T-cell (primary cell): ENCODE measurements at places on chromosomes 11 and 22.

GRCh38 chr11:63080682-63081081 lies 63.3 kb downstream of the SLC22A24 start:
- no peak for DNase-seq

DNA sequence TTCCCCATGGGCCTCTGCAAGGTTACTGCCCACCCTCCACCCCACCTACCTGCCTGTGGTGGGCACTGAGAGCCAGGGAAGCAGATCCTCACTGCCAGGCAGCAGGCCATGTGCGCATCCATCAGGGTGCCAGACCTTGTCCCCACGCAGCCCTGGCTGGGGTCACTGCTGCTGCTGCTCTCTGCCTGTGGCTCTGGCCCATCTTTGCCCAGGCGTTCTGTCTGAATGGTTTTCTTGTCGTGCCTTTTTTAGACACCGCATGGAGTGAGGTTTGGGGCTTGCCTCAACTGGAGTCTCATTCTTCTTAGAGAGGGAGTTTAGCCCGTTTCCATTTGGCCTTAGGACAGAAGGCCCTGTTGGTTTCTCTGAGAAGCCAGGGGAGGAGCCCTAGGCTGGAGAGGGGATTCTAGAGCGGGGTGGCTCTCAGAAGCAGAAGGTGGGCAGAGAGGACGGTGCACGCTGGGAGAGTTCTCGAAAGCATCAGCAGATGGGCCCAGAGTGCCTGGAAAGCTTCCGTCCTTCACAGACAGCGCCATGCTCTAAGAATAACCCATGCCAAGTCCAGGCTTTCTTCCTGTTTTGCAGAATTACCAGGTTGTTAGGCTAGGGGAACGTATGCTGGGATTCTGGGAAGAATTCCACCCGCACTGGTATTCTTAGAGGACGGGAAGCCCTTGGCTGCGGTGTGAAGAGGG lies 8.1 kb downstream of the TANGO2 start:
- DNase-seq: no peak

DNA sequence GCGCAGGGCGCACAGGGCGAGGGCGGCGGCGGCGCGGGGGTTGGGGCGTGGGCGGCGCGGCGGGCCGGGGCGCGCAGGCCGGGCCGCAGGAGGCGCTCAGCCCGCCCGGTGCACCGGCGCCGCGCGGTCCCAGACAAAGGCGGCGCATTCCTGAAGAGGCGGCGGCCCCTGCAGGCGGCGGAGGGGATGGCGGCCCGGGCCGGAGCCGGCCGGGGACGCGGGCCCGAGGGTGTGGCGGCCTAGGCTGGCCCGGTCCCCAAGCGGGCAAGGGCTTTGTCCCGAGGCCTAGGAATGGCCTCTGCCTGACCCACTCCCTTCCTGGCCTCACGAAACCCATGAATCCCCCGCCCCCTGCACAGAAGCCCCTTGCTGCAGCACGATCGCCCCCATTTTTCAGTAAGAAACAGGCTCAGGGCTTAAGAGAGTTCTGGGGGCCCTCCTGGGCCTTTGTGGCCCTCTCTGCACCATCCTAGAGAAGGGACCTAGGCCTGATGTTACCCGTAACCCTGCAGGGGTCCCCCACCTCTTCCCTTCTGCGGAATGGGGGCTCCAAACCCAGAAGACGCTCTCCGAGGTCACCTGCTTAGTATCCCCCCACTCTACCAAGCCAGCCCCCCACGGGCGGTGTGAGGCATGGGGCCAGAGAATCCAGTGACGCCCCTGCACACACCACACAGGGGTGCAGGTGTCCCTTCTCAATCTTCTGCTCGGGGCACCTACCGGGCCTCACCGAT lies at the start of gene RTN4R:
Gene RTN4R (minus strand): TSS at position 40 of the 734 bp plus-strand sequence. CDS start 226 bp downstream, outside the sequence.
- DNase-seq: peak; percentile 52

DNA sequence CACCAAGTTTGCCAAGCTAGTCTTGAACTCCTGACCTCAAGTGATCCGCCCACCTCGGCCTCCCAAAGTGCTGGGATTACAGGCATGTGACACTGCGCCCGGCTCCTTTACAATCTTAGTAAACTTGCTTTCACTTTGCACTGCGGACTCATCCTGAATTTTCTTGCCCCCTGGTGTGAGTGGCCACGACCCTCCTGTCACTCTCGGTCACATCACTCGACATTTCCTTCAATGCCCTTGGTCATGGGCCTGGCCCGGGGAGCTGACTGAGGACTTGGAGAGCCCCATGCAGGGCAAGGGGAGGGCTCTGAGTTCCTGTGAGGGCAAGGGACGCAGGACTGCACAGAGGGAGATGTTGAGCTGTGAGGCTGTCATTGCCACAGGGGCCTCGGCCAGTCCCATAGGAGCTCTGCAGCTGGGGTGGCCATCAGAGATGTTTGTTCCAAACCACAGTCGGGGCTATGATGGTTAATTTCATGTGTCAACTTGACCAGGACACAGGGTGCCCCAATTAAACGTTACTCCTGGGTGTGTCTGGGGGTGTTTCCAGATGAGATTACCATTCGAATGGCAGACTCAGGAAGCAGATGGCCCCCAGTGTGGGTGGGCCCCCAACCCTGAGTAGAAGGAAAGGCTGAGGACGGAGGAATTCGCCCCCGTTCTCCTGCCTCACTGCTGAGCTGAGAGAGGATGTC lies 21.2 kb downstream of the A4GALT start:
- no peak for DNase-seq

DNA sequence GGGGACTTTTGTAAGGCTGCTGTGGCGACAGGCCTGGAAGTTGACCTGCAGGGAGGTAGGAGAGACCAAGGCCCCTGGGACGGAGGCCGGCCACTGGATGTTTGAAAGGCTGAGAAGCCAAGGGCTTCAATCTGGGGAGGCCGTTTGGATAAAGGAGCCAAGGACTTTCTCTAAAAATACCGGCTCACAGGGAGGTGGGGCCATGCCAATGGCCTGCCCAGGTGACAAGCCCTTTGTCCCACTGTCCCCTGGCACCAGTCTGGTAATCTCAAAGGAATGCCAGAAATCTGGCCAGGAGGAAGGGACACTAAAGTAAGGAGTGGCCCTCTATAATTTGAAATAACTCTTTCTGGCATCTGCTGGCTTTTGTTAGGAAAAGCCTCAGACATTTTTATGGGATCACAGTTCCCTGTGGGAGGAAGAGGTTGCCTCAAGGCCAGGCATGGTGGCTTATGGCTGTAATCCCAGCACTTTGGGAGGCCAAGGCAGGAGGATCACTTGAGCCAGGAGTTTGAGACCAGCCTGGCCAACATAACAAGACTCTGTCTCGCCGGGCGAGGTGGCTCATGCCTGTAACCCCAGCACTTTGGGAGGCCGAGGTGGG lies 1.9 kb upstream of the CHKA start:
- no peak for DNase-seq

DNA sequence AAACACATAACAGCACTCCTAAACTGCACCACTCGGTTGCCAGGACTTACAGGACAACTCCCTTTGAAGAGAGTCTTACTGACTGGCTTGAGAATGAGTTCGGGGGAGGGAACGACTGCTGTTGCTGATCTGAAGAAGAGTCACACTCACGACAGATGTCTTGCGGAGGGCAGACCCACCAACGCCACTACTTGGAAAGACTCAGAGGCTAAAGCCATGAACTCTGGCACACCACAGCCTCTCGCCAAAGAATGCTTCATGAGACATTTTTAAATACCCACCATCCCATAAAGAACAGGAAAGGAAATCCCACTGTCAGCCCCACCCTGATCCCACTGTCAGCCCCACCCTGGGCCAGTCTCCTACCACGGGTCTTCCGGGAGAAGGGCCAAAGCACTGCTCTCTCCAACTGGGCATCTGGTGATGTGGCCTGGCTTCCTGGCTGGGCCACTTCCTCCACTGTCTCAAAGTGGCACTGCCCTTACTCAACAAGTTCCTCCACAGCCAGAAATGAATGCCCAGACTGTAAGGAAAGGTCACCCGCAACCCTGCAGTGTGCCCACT lies 73.6 kb downstream of the MICAL3 start:
- DNase-seq: no peak

GRCh38 chr11:91078221-91078620 lies 855.4 kb upstream of the CHORDC1 start:
- no peak for DNase-seq

- DNase-seq: no peak
Measured at GRCh38 chr11:112173152-112173551, 2.2 kb upstream of the BCO2 start.

GRCh38 chr11:78419327-78419726 lies 1.7 kb upstream of the GAB2 start:
- no peak for DNase-seq

GRCh38 chr11:75142714-75143419 lies 8.0 kb upstream of the SLCO2B1 start:
- DNase-seq: peak; percentile 44

GRCh38 chr11:78791964-78792363 lies 217.3 kb upstream of the NARS2 start:
- no peak for DNase-seq

DNA sequence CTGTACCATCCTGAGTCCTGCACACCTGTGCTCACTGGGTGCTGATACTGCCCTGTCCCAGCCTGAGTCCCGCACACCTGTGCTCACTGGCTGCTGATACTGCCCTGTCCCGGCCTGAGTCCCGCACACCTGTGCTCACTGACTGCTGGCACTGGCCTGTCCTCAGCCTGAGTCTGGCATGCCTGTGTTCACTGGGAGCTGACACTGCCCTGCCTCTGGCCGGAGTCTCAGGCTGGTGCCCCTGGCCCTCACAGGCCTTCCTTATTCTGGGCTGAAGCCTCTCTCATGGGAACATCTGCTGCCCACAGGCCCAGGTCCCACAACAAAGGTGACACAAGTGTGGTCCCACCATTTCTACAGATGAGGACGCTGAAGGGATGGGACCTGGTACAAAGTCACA lies 115.1 kb downstream of the MPPED1 start:
- DNase-seq: no peak

DNA sequence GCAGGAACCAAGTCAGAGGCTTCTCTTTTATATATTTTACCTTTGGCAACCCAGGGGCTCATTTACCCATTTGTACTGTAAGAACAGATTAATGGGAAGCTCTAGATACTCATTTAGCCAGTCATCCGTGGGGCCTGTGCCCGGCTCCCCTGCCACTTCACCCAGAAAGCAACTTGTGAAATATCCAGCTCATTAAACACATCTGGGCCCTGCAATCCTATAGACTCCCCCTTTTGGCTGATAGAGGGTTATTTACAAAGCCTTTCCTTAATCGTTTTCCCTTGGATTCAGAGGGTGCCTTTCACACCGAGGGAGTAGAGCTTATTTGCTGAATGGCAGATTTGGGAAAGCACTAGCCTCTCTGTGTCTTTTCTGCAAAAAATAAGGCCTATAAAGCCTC lies 118.7 kb upstream of the SORL1-AS1 start:
- DNase-seq: no peak

GRCh38 chr22:30289980-30290313 lies 642 bp upstream of the CASTOR1 start:
- no peak for DNase-seq

- DNase-seq: no peak
Measured at GRCh38 chr11:12640926-12641849, 33.0 kb upstream of the TEAD1 start.

GRCh38 chr22:19066531-19067271 lies 55.5 kb downstream of the DGCR2 start:
- no peak for DNase-seq

- peak; percentile 19 for DNase-seq
Measured at GRCh38 chr11:71454470-71455113, 1.6 kb downstream of the NADSYN1 start.

DNA sequence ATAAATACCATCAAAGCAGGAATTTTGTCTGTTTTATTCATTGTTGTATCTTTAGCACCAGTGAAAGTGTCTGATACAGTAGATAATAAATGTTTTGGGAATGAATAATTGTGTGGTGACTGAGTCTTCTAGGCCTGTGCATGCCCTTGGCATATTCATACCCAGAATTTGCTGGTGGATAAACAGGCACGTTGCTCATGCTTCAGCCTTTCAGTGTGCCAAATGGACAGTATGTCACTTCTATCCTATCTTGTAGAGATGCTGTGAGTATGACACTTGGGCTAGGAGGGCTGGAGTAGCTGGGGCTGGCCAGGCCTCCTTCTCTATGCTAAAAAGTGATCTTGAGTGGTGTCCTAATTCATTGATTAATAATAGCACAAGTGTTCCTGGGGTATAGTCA lies 287.3 kb upstream of the DDI1 start:
- DNase-seq: no peak

- DNase-seq: no peak
Measured at GRCh38 chr11:77642228-77642627, 4.6 kb upstream of the CLNS1A start.

DNA sequence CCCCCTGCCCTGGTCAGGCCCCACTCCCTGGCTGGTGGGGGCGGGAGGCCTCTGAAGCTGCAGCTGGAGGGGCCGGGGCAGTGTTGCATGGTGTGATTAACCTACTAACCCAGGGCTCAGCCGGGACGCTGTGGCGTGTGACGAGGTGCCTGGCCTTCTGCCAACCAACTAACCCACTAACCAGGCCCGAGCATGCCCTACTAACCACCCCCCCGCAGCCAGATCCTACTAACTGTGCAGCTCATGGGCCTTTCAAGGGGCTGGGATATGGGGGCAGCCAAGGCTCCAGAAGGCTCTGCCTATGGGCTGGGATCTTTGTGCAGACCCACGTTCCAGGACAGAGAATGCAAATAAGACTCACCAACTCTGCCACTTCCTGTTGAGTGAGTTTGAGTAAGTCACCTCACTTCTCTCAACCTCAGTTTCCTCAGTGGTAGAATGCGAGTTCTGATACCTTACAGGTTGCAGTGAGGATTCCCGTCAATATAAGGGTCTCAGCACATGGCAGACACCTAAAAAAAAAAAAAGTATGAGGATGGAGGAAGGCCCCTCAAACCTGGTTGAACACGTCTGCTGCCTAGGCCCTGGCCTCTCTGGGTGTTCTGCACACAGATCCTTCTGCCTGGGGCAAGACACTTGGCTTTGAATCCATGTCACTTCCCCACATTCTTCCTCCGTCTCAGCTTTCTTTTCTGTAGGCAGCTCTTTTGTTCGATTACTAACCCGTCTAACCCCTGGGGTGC lies 14.1 kb downstream of the MIAT start:
- DNase-seq: peak; percentile 67

DNA sequence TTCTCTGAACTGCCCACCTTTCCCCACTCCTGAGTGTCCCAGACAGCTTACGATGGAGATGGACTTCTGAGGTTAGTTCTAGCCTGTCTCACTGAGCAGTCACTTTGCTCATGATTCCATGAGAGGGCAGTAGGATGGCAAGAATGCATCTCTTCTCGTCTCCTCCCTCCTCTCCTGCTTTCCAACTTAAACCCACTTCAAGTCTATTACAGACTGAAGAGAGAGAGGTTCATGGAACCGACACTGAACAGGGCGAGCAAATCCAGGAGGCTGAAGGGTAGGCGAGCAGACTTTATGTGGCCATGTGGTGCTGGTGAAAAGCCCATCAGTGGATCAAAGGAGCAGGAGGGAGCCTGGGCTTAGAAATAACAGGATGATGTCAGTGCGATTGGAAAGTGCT lies 38.6 kb downstream of the CEP164 start:
- DNase-seq: no peak
